Tibial nerve (tissue), 4 donors: ENCODE measurements at places on chromosomes 2 and 18.
A peak's percentile ranks its signal among the peaks of the same experiment; 100 is the strongest.

DNA sequence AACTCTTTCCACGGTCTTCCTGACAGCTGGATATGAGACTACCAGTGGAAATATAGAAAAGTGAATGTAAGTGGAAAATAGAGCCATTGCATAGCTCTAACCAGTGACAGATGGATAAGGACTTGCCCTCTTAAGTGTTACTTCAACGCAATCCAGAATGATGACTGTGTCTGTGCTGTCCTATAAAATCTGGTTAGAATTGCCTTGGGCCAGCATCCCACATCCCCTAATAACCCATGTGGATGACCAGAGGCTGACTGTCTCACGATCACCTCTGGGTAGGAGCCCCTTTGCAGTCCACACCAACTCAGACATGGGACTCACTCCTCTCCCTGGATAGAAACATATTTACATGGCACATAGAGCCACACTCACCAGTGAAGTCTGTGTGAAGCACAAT lies 186.6 kb downstream of the C1D start:
- H3K27ac ChIP-seq, result no peak overlapping the region
- no peaks in the 10 kb centered on the region for H3K36me3 ChIP-seq
- DNase-seq, result no peak
- H3K4me3 ChIP-seq, result no peak overlapping the region

- no peaks in the 10 kb centered on the region for H3K27me3 ChIP-seq
- H3K4me1 ChIP-seq, result peaks cover 16% of the 10 kb centered on the region
Measured at GRCh38 chr2:179432751-179433150, 168.1 kb upstream of the SESTD1 start.

DNA sequence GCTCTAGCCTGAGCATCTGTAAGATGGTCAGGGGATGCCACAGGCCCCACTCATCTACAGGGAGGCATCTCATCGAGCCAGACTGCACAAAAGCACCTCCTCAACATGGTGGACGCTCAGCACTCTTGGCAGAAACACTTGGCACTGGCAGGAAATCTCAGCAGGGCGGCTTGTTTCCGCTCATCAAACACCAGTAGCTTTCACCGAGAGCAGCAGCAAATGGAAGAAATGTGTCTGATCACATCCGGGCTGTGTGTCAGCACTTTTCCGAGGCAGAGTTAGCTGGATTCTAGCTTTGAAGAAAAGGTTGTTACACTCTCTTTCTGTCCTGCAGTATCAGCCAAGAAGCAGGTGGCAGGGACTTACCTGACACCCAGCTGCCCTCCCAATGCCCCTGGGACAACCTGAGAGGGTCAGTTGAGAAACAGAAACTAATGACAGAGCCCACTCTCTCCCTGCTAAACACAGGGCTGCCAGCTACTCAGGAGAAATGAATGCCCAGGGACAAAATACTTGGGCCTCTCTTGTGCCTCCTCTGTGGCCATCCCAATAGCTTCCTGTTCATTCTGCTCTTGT lies 68.9 kb upstream of the FZD7 start:
- DNase-seq, result no peak
- no peak overlapping the region for H3K27ac ChIP-seq
- no peaks in the 10 kb centered on the region for H3K4me1 ChIP-seq

DNA sequence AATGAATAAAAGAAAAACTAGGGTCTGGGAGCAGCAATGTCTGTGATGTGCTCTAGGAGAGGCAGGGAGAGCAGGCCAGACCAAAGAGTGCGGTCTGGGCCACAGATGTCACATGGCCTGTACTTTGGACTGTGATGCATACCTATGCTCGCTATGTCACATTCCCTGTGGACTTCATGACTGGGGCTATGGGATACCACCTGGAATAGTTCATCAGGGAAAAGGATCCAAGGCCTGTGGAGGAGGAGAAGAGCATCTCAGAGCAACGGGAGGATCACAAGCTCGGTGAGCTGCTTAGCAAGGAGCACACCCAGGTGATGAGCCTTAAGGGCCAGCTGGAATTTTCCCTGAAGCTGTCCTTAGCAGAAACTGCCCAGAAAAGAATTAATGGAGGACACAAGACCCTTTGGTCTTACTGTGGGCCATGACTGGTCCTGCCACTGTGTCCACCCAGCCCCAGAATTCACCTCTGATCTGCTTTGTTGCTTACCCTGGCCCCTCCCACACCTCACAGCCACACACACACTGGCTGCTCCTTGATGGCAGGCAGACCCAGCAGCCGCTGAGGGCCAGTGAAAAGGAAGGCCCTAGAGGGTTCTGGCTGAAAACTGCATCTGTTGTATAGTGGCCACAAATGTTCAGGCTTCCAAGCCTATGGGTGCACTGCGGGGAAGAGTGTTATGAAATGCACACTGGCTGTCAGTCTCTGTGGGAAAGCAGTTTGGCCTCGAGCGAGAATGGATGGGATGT lies 25.3 kb upstream of the GCC2 start:
- no peak for DNase-seq
- H3K4me1 ChIP-seq, result no peaks in the 10 kb centered on the region
- H3K36me3 ChIP-seq, result no peaks in the 10 kb centered on the region
- no peaks in the 10 kb centered on the region for H3K27me3 ChIP-seq
- H3K27ac ChIP-seq, result no peak overlapping the region
- H3K4me3 ChIP-seq, result no peak overlapping the region

DNA sequence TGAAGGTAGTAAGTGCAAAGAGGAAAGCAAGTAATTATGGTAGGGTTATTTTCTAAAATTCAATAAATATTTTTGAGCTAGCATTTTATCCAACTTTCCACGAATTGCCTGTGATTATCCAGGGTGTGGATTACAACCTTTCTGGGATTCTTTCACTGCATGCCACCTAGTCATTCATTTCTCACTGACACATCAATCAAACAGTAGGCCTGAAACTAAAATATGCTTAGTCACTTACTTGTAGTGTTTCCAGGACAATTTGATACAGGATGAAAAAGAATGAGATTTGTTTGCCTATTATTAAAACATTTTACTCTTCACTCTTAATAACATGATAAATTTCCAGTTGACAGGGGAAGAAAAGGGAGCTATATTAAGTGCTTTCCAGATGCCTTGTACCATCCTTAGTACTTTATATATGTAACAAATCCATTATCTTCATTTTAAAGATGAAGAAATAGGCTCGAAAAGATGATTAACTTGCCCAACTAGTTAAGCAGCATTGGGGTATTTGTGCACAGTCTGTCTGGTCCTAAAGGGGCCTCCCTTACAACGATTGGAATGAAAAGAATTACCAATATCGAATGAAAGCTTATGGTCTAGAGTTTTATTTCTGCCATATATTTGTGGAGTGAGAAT lies 70.4 kb downstream of the KCTD1 start:
- no peaks in the 10 kb centered on the region for H3K27me3 ChIP-seq
- H3K4me1 ChIP-seq, result peaks cover 38% of the 10 kb centered on the region
- no peak for DNase-seq
- no peak overlapping the region for H3K4me3 ChIP-seq
- peak overlapping the region; percentile 34 for H3K27ac ChIP-seq
- H3K36me3 ChIP-seq, result no peaks in the 10 kb centered on the region

DNA sequence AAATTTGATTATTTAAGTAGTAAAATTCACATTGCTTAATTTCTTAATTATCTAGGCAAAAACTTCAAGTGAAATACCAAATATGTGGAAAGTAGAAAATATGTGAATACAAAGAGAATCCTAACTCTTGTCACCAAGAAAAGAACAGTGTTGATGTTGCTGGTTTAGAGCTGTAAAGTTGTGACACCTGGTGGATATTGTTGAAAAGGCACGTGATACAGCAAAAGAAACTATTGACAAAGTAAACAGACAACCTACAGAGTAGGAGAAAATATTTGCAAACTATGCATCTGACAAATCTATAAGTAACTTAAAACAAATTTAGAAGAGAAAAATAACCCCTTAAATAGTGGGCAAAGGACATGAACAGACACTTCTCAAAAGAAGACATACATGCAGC lies 25.6 kb upstream of the ZC3H15 start:
- no peak overlapping the region for H3K4me3 ChIP-seq
- H3K27me3 ChIP-seq, result no peaks in the 10 kb centered on the region
- DNase-seq, result no peak
- H3K36me3 ChIP-seq, result no peaks in the 10 kb centered on the region

DNA sequence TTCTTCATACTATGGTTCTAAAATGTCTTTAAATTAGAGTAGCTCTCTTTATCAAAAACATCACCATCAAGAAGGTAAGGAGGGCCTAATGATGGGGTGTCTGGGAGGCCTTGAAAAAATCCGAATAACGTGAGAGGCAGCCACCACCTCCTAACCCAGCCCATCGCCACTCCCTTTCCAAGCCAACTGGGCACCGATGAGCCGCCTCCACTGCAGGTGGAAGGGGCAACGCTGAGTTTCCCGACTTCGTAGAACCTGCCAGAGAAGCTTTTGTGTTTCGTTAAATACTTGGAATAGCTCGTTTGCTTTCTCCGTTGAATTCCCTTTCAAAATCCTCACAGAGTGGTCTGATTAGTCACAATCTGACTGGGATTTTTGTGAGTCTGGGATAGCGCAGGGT lies 22.0 kb upstream of the RPL31 start:
- no peaks in the 10 kb centered on the region for H3K36me3 ChIP-seq
- peaks cover 18% of the 10 kb centered on the region for H3K4me1 ChIP-seq
- no peak overlapping the region for H3K27ac ChIP-seq
- H3K4me3 ChIP-seq, result no peak overlapping the region
- DNase-seq, result no peak

DNA sequence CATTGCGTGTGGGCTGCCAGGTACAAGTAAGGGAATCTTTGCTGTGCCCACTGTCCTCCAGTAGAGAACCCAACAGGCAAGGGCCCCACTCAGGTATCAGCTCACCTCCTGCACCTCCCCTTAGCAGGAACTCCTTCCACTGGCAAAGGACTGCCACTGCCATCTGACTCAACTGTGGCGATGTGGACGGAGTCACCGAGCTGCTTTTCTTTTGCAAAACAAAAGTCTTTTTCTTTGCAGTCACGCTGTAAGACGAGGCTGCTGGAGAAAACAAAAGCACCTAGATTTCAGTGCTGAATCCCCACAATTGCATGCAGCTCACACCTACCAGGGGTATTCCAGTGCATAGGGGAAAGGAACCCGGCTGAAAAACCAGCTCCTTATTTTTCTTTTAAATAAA lies 7.9 kb downstream of the MTERF4 start:
- H3K36me3 ChIP-seq, result no peaks in the 10 kb centered on the region
- DNase-seq, result no peak
- peaks cover 19% of the 10 kb centered on the region for H3K4me1 ChIP-seq
- H3K4me3 ChIP-seq, result no peak overlapping the region
- H3K27me3 ChIP-seq, result no peaks in the 10 kb centered on the region
- no peak overlapping the region for H3K27ac ChIP-seq

DNA sequence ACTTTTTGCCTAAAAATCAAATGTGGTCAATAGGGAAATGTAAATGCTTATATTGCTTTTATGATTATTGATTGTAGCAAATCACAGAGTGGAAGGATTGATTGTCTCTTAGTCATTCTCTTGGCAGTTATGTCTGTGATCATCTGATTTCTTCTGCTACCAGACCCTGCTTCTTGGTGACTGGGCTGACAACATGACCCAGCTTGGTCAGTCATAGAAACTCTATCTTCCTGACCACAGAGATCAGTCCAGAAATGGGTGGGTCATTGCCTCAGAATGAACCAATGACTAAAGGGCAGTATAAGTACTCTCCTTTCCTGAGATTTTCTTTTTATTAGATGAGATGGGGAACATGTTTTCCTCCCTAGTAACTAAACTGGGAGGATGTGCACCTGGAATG lies 87.6 kb downstream of the MAIP1 start:
- H3K27me3 ChIP-seq, result no peaks in the 10 kb centered on the region
- no peak for DNase-seq
- no peak overlapping the region for H3K4me3 ChIP-seq
- H3K4me1 ChIP-seq, result no peaks in the 10 kb centered on the region
- H3K27ac ChIP-seq, result no peak overlapping the region
